Spleen (tissue), 13 donors: ENCODE measurements at places on chromosomes 6 and 20. TPM values are rescaled to one million over a fixed set of nuclear protein-coding genes. Genes with fewer than 3 reads are reported as not detected.

Gene NRN1
- polyA plus RNA-seq = 8.7 TPM

Gene ARMH2
- 0.35 TPM for polyA plus RNA-seq

Gene FAM8A1
- 5.1 TPM for polyA plus RNA-seq

Gene CALHM6
- polyA plus RNA-seq = 171 TPM

Gene NELFCD
- 56.9 TPM for polyA plus RNA-seq

Gene CYP39A1
- 0.77 TPM for polyA plus RNA-seq

Gene COL21A1
- 0.93 TPM for polyA plus RNA-seq

Gene PNLDC1
- polyA plus RNA-seq = 1.2 TPM

DNA sequence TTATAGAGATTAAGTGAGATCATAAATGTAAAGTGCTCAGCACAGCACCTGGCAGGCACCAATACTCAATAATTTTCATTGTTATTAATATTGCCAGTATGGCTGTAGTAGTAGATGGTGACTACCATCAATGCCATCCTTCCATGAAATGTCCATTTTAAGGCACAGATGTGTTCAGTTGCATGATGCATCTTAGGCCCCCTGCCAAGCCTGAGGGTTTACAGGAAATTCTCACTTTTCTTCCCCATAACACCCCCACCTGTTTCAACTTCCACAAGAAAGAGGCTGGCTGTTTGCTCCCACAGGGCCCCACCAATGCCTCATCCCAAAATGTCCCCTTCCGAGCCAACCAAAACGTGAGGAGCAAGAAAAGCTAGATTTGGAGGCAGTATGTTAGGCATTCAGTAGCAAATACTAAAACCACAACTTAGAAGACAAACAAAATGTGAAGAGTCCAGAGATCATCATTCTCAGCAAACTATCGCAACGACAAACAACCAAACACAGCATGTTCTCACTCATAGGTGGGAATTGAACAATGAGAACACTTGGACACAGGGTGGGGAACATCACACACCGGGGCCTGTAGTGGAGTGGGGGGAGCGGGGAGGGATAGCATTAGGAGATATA lies 110.6 kb upstream of the NHSL1 start:
- no peak for DNase-seq

- DNase-seq = no peak
These were observed 5.1 kb downstream of the BRPF3 start for GRCh38 chr6:36201612-36202011.

DNA sequence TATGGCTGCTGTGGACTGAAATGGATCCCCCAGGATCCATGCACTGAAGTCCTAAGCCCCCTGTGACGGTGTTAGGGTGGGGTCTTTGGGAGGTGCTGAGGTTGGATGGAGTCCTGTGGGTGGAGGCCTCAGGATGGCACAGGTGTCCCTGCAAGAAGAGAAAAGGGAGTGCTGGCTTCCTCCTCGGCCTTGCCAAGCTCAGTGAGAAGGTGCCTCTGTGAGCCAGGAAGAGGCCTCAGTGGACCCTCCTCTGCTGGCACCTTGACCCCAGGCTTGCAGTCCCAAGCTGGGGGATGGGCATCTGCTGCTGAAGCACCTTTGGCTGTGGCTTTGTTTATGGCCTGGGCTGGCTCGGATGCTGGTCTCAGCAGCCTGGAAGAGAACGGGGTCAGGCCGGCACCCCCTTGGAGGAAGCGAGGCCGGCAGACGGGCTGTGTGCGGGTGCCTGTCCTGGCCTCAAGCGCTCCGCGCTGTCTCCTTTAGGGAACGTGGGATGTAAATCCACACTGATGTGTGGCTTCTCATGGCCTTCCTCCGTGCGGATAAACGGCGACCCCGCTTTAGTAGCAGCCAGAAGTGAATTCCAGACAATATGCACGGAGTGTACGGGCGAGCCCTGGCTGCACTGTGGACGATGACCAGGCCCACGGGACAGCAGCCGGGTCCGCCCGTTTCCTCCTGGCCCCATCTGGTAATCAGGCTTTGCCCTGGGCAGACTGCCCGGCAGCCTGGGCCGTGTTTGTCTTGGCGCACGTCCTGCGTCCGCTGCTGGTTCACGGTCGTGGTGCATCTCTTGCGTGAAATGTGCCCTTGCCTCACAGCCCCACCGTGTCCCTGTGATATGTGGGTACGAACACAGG lies 182.6 kb downstream of the ERMARD start:
- DNase-seq = no peak

DNA sequence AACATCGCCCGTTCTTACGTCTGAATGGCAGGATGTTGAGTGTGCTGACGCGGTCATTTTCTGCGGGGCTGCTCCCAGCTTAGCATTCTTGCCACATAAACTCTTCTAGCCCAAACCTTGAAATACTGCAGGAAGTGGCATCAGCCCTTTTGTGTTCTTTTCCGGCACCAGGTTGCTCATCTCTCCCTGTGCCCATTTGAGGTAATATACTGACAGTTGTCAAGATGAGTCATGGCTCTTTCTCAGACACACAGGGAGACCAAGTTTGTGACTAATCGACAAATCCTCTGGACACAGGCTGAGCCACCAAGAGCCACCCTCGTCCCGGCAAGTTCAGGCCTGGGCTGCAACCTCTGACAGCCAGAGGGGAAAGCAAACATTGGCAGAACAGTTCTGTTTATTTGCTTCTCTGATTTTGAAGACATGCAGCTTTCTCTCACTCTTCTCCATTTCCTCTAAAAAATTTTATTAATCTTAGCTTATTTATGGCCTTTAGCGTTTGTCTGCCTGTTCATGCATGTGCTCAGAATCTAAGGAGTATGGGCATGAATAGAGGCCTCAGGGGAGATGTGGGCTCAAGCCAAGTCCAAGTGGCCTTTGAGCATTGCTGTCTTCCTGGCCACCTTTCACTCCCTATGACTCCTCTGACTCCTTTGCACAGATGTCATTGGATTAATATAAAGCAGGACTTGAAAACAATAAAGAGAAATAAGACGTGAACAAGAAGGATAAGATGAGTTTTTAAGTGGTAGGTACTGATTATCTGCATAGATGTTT lies 328.2 kb upstream of the JAG1 start:
- DNase-seq = no peak

DNA sequence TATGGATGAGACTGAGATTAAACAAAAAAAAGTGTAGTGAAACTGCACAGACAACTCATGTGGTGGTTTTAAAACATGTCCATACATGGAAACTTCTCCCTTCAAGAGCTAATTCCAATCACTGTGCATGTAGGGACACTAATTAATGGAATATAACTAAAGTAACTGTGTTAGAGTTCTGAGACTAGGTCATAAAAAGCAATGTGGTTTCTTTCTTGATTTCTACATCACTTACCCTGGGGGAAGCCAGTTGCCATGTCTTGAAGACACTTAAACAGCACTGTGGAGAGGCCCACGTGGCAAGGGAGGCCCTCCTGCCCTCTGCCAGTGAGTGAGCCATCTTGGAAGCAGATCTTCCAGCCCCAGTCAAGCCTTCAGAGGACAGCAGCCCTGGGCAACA lies 118.2 kb upstream of the DST start:
- DNase-seq = no peak

DNA sequence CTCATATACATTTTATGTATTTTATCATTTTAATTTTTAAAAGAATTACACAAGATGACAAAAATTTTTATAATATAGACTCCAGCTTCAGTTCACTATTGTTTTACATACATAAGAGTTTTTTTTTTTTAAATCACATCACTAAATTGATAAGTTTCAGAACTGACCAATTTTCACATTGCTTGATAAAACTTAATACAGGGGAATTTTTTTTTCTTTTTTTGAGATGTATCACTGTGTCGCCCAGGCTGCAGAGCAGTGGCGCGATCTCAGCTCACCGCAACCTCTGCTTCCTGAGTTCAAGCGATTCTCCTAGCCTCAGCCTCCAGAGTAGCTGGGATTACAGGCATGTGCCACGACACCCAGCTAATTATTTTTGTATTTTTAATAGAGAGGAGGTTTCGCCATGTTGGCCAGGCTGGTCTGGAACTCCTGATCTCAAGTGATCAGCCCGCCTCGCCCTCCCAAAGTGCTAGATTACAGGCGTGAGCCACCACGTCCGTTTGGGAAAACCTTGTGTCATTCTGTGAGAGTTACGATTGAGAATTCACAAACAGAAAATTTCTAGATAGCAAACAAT lies 36.6 kb upstream of the BTN3A2 start:
- no peak for DNase-seq

GRCh38 chr20:37670351-37670791 lies 23.5 kb upstream of the CTNNBL1 start:
- no peak for DNase-seq

- DNase-seq = no peak
These were observed 3.5 kb downstream of the LRFN2 start for GRCh38 chr6:40583709-40584108.

DNA sequence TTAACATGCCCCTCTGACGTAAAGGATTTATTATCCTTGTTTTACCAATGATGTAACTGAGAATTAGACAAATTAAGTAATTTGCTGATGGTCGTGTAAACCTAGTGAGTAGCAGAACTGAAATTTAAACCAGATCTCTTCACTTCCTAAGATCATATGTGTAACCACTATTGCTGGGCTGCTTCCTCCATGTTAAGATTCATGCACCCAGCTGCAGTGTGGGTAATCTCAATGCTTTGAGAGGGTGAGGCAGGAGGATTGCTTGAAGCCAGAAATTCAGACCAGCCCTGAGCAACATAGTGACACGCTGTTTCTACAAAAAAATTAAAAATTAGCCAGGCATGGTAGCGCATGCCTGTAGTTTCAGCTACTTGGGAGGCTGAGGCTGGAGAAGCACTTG lies 97.9 kb downstream of the L3MBTL3 start:
- DNase-seq = no peak

- no peak for DNase-seq
These were observed 101.7 kb upstream of the RAB32 start for GRCh38 chr6:146441907-146442306.

DNA sequence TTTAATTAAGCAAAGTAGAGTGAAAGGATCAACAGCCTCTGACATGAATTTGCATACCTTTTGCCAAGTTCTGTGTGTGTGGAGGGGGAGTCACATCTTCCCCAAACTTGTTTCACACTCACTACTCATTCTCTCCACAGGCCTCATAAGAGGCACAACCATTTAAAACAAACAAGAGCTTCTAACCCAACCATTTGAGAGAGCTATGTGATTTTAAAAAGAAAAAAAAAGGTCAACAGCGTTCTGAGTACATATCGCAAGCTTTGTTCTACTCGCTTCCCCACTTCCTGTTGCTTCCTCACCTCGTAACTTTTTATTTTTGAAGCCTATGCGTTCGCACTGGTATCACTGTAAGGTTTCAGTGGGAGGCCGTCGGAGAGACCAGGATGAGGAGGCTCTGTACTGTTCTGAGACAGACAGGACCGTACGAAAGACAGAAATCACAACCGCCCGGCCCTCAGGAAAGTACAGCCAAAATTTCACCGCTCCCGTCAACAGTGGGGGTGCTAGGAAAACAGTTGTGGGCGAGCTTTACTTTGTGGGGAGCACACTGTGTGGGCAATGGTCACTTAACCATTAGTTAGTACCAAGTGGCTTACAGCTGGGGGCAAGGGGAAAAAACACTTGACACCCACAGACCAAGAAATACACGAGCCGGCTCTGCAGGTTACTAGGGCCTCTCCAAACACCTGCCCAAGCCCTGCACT lies 61.3 kb downstream of the TRERF1 start:
- DNase-seq = no peak

DNA sequence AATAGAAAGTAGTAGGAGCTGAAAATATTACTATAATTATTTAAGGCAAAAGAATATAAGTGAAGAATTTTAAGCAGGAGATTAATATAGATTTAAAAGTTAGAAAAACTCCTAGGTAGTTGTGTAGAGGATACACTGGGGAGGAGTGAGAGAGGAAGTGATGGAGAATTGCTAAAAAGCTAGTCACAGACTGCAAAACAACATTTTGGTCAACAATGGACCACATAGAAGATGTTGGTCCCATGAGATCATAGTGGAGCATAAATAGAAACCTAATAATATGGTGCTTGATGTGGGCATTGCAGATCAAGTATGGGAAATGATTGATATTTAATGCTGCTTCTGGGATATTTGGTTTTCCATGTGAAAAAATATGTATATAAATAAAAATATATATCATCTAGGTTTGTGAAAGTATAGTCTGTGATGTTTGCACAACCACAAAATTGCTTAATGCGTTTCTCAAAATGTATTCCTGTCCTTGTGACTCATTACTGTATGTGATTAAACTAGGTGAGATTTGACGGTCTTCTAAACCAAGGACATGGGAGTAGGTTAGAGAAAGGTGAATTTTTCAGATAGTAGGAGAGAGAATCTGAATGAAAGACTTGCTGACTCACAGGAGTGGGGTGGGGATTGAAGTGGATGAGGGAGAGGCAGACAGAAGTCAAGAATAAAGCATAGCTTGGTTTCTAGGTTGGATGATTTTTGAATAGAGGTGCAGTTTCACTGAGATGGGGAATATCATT lies 174.0 kb downstream of the BCKDHB start:
- no peak for DNase-seq
